ENCODE measurements at places on chromosomes 12 and 14.
A peak's percentile ranks its signal among the peaks of the same experiment; 100 is the strongest.

DNA sequence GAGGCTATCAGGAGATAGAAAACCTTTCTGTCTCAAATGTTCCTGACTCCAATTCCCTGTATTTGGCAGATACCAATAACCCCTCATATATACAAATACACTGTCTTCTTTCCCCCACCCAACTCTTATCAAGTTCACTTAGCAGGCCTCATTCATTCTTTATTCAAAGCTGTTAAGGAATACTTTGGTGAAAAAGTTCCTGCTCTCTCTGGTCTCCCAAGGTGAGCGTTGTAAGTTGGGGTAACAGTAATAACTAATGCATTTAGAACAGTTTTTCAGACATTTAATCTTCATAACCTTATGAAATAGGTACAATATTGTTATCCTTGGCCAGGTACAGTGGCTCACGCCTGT is 3.9 kb upstream of the GDF11 start:
- DNase-seq, result no peak

- no peak for DNase-seq
These were observed 1.6 kb upstream of the ARID4A start for GRCh38 chr14:58296726-58297125.

GRCh38 chr14:21093769-21094681 is 4.4 kb downstream of the ZNF219 start:
- DNase-seq, result no peak

GRCh38 chr14:33560718-33561431 is 390.0 kb downstream of the EGLN3 start:
- peak; percentile 67 for DNase-seq

GRCh38 chr12:48351022-48351708 is 446 bp upstream of the ZNF641 start:
- peak; percentile 81 for DNase-seq

- no peak for DNase-seq
These were observed 28.2 kb downstream of the RAP1B start for GRCh38 chr12:68638721-68639395.

DNA sequence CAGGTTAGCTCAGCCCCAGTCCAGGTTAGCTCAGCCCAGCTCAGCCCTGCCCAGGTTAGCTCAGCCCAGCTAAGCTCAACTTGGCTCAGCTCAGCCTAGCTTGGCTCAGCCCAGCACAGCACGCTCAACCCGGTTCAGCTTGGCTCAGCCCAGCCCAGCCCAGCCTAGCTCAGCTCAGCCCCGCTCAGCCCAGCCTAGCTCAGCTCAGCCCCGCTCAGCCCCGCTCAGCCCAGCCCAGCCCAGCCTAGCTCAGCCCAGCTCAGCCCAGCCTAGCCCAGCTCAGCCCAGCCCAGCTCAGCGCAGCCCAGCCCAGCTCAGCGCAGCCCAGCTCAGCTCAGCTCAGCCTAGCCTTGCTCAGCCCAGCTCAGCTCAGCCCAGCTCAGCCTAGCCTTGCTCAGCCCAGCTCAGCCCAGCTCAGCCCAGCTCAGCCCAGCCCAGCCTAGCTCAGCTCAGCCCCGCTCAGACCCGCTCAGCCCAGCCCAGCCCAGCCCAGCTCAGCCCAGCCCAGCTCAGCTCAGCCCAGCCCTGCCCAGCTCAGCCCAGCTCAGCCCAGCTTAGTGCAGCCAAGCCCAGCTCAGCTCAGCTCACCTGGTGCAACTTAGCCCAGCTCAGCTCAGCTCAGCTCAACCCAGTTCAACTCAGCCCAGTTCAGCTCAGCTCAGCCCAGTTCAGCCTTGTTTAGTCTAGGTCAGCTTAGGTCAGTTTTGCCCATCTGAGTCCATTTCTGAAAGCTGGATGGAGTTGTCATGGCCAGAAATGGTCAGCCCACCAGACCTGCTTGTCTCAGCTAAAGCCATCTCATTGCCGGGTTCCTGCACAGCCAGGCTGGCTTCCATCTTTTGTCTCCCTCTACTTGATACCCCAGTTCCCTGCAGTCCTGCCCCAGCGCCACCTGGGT is 333.6 kb downstream of the TMEM121 start:
- DNase-seq, result no peak

DNA sequence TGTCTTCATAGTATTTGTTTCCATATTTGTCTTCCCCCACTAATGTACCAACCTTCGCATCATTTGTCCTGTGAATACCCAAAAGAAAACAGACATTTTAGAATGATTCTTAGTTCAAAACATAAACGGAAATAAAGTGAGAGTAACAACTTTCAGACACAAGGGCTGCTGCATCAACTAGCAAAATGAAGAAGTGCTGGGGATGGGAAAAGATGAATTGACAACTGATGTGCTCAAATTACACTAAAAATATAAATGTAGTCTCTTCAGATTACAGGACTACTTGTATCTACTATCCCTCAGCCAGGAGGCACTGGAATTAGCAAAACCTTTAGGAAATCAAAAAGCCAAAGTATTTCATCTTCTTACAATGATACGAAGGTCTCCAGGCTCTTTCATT is 743 bp downstream of the NDUFA12 start:
- no peak for DNase-seq

DNA sequence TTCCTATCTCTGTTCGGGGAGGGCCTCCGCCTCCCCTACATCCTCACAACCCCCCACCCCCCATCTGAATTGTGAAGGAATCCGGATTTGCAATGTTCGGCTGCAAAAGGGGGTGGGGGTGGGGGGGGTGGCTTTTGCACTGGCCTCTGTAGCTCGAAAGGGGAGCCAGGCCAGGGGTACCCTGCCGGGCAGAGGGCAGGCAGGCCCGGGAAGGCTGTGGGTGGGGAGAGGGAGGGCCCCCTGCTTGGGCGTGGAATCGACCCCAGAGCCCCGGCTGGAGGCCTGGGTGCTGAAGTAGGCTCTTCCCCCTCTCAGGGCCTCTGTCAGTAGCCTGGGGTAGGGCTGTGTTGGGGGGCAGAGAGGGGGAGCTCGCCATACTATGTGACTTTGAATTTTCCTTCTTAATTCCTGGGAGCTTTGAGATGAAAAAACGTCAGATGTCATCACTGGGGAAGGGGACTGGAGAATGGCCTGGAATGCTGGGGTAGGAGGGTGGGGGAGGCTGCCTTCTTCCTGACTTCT is 1.1 kb downstream of the LRP1 start:
- DNase-seq, result no peak

- DNase-seq, result no peak
These were observed 29.5 kb downstream of the ACTN1 start for GRCh38 chr14:68949601-68949965.

DNA sequence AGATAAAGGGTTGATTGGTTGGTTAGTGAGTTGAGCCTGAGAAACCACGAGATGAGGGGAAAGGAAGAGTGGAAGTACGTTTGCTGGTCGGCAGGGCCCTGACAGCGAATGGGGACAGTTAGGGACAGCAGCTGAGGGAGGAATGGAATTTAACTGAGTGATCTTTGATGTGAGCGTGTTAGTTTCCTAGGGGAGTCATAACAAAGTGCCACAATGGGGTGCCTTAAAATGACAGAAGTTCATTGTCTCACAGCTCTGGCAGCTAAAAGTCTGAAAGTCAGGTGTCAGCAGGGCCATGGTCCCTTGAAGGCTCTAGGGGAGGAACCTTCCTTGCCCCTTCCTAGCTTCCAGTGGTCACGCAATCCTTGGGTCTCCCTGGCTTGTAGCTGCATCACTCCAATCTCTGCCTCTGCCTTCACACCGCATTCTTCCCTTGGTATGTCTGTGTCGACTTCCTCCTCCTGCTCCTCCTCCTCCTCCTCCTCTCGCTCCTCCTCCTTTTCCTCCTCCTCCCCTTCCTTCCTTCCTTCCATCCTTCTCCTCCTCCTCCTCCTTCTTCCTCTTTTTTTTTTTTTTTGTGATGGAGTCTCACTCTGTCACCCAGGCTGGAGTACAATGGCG is 26.0 kb upstream of the RIN3 start:
- no peak for DNase-seq

- no peak for DNase-seq
These were observed 30.5 kb downstream of the RAB35 start for GRCh38 chr12:120085920-120086645.

GRCh38 chr12:47216150-47216677 is 136.5 kb upstream of the AMIGO2 start:
- DNase-seq, result no peak

- DNase-seq, result no peak
These were observed 66.3 kb downstream of the TBX5 start for GRCh38 chr12:114339626-114340025.

- no peak for DNase-seq
These were observed 227.1 kb upstream of the DDHD1 start for GRCh38 chr14:53380052-53380866.
